ENCODE measurements at places on chromosomes 6 and 20.

DNA sequence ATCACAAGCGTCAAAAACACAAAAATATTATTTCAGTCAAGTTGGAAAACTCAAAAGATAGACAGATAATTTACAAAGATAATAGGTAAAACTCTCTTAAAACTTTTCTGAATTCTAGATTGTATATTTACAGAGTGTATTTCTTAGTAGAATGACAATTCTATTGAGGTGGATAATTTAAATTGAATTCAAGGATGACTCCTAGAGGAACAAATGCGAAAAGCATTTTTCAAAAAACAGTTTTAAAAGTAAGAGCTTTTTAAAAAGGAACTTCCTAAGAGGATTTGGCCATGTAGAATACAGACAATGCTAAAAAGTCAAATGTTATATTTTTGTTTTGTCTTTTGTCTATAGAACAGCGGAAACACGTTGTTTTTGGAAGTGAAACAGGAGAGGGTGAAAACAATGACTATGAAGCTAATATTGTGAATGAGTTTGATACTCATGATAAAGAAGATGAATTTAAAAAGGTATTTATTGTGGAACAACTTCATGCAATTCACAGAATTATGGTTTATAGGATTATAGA, 90.1 kb downstream of the DNAH8 start:
- no peak for DNase-seq

- no peak for DNase-seq
These were observed 78.3 kb downstream of the PHIP start for GRCh38 chr6:78999737-79000136.

DNA sequence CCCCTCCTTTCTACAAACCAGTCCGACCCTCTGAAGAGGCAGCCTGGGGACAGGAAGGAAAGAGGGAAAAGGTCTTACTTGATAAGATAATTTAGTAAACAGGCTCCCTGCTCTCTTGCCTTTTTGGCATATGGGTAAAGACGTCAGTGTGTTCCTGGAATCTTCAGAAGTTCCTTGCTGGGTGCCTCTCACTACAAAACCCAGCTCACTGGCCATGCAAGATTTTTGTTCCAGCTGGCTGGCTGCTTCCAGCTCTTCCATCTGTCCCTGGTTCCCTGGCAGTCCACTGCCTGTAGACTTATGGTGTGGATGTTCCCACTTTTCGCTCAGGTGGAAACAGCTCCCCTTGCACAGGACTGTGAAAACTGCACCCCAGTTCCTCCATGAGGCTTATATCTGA, 57.4 kb downstream of the MOCS1 start:
- DNase-seq: no peak

DNA sequence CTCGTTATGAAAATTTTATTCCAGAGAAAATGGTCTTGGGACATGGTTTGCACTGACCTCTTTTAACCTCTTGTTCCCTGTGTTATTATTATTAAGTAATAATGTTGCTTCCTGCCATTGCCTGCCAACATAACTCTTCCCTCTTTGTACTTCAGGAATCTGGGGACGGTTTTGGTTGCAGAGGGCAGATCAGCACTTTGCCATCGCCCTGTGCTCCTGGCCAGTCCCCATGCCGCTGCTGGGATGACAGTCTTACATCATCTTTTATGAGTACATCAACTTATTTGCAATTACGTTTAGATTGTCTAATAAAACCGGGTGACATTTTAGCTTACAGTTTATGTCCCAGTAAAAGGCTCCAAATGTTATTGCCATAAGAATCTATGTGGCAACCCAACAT, 157.2 kb downstream of the CDH26 start:
- DNase-seq: no peak

GRCh38 chr6:112659912-112660311, 312.8 kb downstream of the RFPL4B start:
- no peak for DNase-seq

DNA sequence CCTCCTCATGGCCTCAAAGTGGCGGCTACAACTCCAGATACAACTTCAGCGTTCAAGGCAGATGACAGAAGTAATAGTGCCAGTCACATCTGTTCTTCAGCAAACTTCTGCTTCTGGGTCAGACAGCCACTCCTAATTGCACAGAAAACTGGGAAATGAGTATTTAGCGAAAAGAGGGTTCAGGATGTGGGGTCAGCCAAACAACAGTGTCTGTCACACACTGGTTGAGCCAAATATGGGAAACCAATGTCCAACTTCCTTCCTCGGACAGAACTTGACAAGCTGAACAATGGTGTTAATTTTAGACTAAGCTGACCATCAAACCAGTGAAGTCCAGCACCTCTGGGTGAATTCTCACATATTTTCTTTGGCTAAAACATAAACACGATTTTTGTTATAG, 22.1 kb downstream of the NUDT3 start:
- DNase-seq: no peak

Data from posterior vena cava (tissue), 2 donors.